ENCODE measurements at places on chromosomes 1 and 21.

DNA sequence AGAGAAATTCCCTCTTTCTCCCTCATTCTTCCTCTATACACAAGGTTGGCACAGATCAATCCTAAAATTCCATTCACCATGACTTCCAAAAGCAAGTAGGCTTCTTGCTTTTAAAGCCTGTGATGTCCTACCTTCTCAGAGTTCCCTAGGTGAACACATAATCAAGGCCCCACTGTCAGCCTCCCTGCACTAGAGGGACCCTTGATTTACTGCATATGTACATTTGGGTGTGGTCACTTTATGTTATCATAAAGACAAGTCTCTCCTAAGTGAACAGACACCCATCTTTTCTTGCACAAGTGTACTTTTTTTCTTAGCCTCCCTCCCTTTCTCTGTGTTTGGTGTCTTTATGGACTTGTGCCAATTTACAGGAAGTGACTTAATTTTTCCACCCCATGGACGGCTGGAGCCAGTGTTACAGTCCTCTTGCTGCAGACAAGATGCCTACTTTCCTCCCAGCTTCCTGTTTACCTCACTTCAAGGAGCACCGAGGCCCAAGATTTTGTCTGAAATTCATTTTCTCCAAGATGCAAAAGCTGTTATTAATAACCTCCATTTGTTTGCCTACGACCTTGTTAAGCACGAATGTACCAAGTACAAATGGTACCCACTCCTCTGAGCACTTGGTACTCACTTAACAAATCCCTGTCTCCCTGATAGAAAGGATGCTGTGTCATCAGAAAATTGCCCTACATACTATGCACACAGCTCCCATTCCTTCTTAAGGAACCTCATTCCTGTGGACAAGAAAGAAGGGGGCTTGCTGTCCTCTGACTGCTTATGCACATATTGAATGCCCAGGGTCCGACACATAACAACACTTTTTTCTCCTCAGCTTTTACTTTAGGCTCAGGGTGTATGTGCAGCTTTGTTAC lies 82.8 kb upstream of the SLC44A3 start:
- DNase-seq: no peak

GRCh38 chr1:103477101-103477500 lies 48.4 kb upstream of the RNPC3 start:
- DNase-seq: no peak

- no peak for DNase-seq
Observed at GRCh38 chr1:234520908-234521817, 42.2 kb upstream of the TARBP1 start.

GRCh38 chr1:32715901-32716311 lies 13.3 kb upstream of the SYNC start:
- DNase-seq: no peak

- no peak for DNase-seq
Observed at GRCh38 chr1:1285102-1285571, 4.9 kb downstream of the SCNN1D start.

DNA sequence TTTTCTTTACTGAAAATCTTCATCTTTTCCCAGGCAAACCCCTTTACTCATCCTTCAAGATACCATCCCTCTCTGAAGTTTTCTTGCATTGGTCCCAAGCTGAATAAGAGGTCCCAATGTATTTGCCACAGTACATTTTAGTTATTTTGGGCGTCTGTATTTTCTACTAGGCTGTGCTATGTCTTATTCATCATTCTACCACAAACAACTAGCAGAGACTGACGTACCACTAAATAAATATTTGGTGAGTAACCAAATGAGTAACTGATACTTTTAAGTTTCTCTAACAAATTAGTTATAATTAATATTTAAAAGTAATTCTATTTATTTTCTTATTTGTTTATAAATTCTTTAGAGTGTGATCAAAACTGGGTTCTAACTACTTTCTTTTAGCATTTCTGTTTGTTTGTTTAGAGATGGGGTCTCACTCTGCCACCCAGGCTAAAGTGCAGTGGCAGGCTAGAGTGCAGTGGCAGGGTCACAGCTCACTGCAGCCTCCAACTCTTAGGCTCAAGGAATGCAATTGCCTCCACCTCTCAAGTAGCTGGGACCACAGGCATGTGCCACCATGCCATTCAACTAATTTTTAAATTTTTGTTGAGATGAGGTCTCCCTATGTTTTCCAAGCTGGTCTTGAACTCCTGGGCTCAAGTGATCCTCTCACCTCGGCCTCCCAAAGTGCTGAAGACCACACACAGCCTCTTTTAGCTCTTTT lies 33.1 kb downstream of the NDC1 start:
- no peak for DNase-seq

GRCh38 chr1:3717041-3717714 lies 35.1 kb upstream of the CCDC27 start:
- no peak for DNase-seq

- peak; percentile 98 for DNase-seq
Observed at GRCh38 chr1:200351826-200352549, 57.8 kb downstream of the ZNF281 start.

- DNase-seq: no peak
Observed at GRCh38 chr1:89147678-89148658, 22.1 kb upstream of the GBP2 start.

DNA sequence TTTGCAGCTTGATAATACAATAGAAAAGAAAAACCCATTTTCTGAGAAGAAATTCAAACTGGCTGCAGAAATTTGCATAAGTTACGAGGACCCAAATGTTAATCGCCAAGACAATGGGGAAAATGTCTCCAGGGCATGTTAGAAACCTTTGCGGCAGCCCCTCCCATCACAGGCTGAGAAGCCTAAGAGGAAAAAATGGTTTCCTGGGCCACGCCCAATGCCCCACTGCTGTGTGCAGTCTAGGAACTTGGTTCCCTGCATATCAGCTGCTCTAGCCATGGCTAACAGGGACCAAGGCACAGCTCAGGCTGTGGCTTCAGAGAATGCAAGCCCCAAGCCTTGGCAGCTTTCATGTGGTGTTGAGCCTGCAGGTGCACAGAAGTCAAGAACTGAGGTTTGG lies 37.5 kb upstream of the TMEM61 start:
- DNase-seq: no peak

DNA sequence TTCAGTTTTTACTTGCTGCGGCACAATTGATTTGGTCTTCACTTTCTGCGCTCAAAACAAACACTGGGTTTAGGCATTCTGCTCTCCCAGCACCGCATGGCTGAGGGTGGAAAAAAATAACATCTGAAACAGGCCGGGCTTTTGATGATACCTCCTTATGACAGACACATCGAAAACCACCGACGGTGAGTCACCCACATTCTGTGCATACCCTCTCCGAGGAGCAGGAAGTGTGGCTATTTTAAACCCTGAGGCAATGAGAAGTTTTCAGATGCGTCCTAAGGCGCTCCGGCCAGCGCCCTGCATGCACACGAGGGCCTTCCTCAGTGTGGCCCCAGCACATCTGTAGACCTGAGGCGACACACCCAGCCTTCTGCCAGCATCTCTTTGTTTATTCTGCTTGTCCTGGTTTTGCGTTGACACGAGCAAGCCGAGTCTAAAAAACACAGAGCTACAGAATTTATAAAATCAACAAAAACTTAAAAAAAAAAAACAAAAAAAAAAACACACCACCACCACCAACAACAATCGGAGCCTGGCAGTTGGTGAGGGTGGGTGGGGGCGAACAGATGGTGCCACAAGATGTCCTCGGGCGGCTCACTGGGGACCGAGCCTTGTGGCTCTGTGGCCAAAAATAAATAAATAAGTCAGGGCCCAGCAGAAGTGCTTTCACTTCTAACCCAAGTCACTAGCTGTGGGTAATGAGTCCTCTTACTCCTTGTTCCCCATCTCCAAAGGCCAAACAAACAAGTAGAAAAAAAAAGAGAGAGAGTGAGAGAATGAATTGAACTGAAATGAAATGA lies 162.6 kb upstream of the IRF2BP2 start:
- peak; percentile 97 for DNase-seq

DNA sequence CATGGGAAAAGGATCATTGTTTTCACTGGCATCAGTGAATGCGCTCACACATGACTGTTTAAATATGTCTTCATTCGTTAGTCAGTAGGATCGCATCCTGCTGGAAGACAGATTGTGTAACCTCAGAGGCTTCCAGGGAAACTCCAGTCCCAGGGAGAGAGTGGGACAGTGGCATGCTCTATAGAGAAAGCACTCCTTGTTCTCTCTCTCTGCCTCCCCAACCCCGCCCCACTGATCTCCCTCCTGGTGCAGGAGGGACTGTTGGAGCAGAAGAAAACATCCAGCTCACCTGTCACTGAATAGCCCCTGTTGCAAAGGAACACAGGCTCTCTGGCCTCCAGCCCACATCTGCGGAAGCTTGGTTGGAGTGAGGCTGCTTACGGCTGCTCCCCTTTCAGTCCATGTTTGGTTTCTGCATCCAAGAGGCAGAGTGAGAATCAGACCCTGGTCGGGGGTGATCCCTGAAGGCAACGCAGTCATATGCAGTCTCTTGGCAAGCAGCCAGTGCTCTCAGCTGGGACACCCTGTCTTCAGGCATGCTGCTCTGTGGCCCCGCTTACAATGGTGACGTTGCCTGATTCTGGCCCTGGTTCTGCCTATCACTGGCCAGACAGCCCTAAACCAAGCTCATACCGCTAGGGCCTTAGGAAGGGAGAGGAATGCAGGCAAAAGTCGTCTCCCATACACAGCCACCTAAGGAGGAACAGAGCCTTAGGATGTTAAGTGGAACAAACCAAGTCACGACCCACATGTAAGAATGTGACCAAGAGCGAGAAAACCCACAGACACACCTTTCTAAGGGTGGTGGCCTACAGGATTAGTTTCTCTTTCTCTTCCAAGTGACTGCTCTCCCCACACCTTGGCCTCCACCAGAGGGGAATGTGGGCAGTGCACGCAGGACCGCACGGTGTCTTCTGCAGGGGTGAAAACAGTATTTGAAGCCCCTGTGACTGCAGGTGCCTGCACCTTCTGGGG lies 39.7 kb downstream of the BACE2 start:
- DNase-seq: peak; percentile 62

GRCh38 chr1:13583966-13584791 lies 547 bp downstream of the PDPN start:
- no peak for DNase-seq

GRCh38 chr1:150493175-150493574 lies 6.0 kb downstream of the TARS2 start:
- no peak for DNase-seq

DNA sequence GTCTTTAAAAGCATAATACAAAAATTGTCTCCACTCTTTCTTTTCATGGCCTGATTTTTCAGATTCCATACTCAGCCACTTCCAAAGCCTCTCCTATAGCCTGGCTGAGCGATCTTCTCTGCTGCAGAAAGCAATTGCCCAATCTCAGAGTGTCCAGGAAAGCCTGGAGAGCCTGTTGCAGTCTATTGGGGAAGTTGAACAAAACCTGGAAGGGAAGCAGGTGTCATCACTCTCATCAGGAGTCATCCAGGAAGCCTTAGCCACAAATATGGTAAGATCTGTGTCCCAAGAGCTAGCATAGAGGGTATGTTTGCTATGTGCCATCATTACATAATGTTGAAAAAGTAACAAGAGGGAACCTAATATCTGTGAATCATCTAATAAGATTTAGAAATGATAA lies 130.7 kb upstream of the BMP8A start:
- no peak for DNase-seq

DNA sequence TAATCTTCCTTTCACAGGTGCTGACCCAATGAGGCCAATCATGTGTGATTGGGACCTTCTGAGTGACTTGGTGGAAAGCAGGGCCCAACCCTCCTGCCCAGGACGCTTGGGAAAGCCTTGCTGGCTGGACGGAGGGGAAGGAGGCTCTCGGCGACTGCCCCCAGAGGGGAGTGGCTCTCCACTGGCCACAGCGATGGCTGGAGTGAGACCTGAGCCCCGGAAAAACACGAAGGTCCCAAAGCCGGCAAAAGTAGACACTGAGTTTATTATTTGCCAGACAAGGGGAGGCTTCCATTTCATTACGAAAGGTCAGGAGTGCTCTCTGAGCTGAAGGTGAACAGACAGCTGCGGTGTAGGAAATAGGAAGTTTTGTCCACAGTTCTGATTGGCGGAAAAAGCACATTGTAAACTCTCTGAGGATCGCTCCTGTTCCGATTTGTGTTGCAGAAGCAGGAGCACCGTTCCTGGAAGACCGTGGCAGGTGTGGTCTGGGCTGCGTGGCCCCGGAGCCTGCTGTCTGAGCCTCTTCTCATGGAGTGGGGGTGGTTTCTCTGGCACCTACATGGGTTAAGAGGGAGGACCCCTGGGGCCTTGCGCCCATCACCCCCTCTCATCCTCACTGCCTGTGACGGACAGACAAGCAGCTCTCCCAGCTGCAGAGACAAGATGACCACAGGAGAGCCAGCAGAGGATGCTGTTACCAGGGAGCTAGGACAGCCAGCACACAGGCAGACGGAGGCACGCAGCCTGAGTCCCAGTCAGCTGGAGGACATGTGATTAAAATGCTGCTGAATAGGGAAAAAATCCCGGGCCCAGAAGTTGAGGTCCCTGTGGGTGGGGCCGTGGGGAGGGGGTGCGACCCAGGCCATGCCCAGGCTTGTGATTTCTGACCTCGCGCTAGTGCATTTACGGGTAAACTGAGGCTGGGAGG lies 41.5 kb downstream of the KRTAP10-1 start:
- no peak for DNase-seq

DNA sequence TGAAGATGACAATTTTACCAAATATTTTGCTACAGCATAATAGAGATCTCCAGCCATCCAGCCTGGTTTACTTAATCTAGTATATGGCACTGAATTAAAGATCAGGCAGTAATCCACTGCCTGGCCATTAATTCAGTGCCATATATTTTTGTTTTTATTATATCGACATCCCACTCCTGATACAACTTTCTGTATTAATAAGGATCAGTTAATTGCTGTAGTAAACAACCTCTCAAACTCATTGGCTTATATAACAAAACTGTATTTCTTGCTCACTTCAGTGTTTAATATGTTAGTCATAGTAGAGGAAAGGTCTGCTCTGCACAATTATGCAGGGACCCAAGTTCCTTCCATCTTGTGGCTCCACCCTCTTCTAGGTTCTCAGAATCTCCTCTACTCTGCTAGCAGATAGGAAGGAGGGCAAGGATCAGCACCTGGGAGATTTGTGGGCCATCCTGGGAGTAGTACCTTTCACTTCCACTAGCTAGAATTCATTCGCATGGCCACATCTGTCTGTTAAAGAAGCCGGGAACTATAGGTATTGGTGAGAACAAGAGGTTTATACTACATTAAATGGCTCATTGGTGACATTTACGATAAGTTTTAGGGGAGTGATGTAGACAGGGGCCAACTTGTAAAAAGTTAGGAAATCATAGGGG lies 3.6 kb upstream of the ZDHHC18 start:
- DNase-seq: no peak

- no peak for DNase-seq
Observed at GRCh38 chr21:20259031-20259867, 739.0 kb upstream of the NCAM2 start.

DNA sequence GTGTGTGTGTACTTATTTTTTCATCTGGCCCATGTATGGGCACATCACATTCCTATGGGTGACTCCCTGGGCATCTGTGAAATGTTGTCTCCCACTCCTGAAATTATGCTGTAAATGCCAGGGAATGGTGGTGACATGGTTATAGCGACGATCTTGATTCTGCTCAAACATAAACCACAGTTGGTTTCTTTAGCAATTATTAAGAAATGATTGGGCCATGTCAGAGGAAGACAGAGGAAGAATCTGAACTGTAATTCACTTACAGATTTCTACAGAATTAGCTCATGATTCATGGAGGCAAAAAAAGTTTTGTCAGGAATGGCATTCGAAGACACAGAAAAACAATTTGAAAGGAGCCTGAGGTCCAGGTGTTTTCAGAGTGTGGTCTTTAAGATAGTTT lies 25.8 kb upstream of the KCNE1 start:
- no peak for DNase-seq

- DNase-seq: no peak
Observed at GRCh38 chr21:46088189-46088588, 9.7 kb upstream of the COL6A2 start.

GRCh38 chr1:107964336-107965109 lies 457 bp downstream of the VAV3 start:
- DNase-seq: no peak

Measured in AG04449 (cell line).